Stimulated activated CD4-positive, alpha-beta T cell treated with anti-CD3 and anti-CD28 coated beads, TNF-alpha, amount 100 ng/mL, for 4 hours (primary cell): ENCODE measurements at places on chromosomes 1 and 21.
A peak's percentile ranks its signal among the peaks of the same experiment; 100 is the strongest.

DNA sequence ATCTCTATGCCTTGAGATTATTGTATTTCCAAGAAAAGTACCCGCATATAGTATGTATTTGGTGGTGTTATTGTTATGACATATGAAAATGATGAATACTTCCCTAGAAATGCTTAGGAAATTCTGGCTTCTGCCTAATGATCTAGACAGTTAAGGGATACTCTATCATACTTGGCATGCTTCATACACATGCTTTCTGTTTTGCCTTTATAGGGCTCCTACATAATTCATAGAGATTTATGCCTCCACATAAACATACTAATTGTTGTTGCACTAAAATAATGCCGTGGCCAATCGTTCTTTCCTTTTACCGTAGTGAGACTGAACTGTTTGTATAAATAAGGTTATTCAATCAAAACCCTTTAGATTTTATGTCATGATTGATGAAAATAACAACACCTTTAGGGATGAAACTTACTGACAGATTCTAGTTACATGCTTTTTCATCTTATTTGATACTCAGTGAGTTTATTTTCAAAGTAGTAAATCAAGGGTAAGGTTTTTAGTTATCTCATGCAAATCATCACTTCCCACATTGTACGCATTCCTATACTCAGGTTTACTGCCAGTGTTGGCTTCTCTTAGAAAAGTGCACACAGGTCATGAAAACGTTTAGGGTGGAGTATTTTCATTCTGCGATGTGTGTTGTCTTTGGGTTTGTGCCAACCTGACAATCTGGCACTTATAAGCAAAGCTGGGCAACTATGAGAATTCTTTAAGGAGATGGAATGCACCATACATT lies 40.5 kb upstream of the SCYL3 start:
- no peak for DNase-seq

- DNase-seq = no peak
Measured at GRCh38 chr21:36105327-36105842, 29.5 kb upstream of the CBR3 start.

DNA sequence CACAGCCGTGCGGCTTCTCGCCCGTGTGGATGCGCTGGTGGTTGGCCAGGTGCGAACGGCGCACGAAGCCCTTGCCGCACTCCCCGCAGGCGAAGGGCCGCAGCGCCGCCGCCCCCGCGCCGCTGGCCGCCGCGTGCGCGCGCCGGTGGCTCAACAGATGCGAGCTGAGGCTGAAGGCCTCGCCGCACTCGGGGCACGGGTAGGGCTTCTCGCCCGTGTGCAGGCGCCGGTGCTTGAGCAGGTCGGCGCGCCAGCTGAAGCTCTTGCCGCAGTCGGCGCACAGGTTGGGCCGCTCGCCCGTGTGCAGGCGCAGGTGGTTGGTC lies 24.9 kb downstream of the ZNF697 start:
- no peak for DNase-seq

DNA sequence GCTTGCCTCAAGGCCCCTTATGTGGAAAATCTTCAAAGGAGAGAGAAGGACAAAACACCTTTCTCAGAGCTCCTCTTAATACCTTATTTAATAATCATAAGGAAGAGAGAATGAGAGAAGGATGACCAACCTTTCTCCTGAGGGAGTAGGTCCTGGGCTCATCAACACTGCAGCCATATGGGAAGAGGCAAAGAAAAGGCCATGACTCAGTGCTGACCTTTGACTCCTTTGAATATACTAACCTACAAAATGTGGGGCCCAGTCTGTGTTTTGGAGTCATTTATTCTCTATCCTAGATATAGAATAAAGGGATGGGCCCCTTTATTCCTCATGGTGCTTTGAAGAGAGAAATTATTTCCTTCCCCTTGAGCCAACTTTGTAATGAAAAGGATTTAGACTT lies 38.3 kb downstream of the CAMSAP2 start:
- no peak for DNase-seq

- no peak for DNase-seq
Measured at GRCh38 chr21:40186045-40186444, 318.8 kb downstream of the PCP4 start.

DNA sequence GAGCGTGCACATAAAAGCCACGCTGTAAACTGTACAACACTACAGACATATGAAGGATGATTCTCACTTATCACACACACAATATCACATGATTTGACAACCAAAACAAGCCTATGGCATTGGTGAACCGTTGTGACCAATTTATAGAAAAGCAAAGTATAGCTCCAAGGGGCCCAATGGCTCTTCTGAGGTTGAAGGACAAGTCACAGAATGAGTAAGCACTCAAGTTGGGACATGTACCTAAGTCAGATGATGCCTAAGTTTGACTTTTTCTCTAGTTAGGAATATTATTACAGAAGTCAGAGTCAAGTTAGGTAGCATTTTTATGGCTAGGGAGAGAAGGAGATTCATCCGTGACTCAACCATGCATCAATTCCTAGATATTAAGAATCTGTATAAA lies 45.7 kb downstream of the PLPP3 start:
- no peak for DNase-seq

DNA sequence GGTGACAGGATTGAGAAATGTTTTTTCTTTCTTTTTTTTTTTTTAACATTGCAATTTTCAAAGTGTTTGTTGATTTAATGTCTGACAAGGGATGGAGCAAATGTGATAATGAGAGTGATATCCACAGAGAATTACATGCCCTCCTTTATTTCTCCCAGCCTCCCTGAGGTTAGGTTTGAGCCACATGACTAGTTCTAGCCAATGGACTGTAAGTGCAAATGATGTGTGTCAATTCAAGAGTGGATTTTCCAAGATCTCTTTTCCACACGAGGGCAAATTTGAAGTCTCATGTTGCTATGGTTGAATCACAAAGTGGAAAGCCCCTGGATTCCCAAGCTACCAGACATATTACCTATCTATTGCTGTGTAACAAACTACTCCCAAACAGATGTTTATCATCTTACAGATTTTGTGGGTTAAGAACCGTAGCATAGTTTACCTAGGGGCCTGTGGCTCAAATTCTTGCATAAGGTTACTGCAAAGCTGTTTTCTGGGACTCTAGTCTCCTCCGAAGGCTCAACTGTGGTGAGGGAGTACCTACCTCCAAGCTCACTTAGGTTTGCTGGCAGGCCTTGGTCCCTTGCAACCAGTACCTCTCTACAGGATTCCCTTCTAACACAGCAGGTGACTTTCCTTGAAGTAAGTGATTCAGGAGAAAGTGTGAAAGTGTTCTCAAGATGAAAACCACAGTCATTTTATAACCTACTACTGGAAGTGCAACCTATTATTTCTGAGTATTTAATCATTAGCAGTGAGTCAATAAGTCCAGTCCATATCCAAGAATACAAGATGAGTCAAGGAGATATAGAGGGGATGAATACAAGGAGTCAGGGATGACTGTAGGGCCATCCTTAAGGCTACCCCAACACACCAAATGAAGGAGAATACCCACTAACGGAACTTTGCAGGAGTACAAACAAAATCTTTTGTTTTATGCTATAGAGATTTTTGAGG lies 533.6 kb downstream of the PTPRC start:
- no peak for DNase-seq

DNA sequence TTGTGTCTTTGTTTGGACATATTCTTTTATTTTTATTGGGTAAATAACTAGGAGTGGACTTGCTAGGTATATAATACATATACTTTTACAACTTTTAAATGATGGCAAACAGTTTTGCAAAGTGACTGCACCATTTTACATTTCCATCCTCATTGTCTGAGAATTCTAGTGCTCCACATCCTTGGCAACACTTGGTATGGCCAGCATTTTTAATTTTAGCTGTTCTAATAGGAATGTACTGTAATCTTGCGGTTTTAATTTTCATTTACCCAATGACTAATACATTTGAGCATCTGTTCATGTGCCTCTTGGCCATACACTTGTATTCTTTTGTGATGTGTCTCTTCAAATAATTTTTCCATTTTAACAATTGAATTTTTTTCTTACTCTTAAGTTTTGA lies 37.0 kb upstream of the ATP6V1G3 start:
- no peak for DNase-seq

- DNase-seq = peak; percentile 21
Measured at GRCh38 chr1:212608959-212609700, 569 bp downstream of the ATF3 start.
